ENCODE measurements at places on chromosomes 12 and 14. TPM values are rescaled to one million over a fixed set of nuclear protein-coding genes. Genes with fewer than 3 reads are reported as not detected.

KLHDC1 gene
- polyA plus RNA-seq: 4.9 TPM

RNF212B gene
- 0.34 TPM for polyA plus RNA-seq

SLC17A8 gene
- polyA plus RNA-seq: 1.5 TPM

TTC6 gene
- polyA plus RNA-seq: 2.1 TPM

PELI2 gene
- 25.7 TPM for polyA plus RNA-seq

TSHR gene
- 0.16 TPM for polyA plus RNA-seq

SPTB gene
- polyA plus RNA-seq: 2.9 TPM

HOXC12 gene
- not detected for polyA plus RNA-seq

DNA sequence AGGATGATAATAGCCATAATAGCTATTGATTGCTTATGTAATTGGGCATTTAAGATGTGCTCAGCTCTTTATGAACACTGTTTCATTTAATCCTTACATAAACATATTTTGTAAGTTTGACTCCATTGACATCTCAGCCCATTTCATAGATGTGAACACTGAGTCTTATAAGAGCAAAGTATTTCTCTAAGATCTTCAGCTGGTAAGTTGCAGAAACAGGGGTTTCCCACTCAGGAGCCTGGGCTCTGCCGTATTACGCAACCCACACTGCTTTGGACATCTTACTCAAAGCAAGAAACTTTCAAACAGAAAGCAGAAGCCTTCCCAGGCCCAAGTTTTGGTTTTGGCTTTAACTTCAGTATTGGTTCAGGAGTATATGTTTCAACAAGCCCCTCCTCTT, 705.1 kb downstream of the MED13L start:
- H3K27ac ChIP-seq: no peak overlapping the region
- no peak for DNase-seq
- H3K27me3 ChIP-seq: no peaks in the 10 kb centered on the region
- no peaks in the 10 kb centered on the region for H3K4me1 ChIP-seq
- no peaks in the 10 kb centered on the region for H3K36me3 ChIP-seq
- no peak overlapping the region for H3K4me3 ChIP-seq

DNA sequence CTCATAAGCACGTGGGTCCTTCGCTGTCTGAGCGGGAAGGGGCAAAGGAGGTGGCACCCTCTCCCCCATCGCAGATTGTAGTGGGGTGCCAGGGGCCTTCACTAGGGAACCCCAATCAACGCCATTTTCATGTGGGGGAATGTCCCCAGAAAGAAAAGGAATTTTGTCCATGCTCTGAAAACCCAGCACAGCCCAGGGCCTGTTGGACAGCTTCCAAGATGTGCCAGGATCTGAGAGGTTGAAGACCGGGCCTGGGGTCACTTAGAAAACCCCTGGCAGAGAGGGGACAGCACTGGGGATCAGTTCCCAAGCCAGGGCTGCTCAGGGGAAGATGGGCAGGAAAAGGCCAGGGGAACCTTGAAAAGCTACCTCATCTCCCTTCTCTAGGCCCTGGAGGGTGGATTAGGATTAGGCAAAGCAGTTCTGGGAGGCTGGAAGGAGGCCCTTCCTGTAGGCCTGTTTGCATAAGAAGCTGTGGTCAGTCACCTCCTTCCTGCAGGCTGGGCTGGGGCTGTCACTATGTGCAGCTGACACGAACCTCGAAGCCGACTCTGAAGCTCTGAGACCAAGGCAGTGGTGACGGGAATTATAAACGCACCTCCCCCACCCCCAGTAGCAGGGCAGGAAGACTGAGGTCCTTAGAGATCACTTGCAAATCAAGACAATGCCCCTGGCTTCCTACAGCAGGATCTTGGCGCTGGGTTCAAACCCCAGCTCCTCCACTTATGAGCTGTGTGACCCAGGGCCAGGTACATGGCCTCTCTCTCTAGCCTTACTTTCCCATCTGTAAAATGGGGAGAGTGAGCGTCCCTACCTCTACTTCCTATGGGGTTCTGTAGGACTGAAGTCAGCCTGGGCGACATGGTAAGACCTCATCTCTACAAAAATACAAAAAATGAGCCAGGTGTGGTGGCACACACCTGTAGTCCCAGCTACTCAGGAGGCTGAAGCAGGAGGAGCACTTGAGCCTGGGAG, 29.0 kb downstream of the TESC start:
- DNase-seq: no peak
- H3K4me3 ChIP-seq: no peak overlapping the region
- no peaks in the 10 kb centered on the region for H3K27me3 ChIP-seq
- no peak overlapping the region for H3K27ac ChIP-seq

DNA sequence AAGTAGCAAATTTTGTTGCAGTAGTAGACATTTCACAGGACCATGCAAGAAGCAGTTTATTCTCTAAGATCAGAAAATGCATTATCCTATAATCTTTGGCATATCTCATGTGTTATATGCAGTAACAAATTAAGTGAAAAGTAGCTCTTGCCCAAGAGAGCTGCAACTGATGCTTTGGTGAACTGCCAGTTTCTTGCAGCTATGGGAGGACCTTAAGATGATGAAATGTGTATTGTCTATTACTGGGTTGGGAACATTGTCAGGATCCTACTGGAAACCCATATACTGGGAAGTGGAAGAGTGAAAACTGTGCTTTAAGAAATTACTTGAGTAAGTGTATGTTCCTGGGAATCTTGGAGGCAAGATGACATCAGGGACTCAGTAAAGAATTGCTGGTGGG, 238.8 kb downstream of the DACT1 start:
- H3K27ac ChIP-seq: no peak overlapping the region
- no peaks in the 10 kb centered on the region for H3K36me3 ChIP-seq
- H3K4me1 ChIP-seq: no peaks in the 10 kb centered on the region
- no peaks in the 10 kb centered on the region for H3K27me3 ChIP-seq
- DNase-seq: no peak

DNA sequence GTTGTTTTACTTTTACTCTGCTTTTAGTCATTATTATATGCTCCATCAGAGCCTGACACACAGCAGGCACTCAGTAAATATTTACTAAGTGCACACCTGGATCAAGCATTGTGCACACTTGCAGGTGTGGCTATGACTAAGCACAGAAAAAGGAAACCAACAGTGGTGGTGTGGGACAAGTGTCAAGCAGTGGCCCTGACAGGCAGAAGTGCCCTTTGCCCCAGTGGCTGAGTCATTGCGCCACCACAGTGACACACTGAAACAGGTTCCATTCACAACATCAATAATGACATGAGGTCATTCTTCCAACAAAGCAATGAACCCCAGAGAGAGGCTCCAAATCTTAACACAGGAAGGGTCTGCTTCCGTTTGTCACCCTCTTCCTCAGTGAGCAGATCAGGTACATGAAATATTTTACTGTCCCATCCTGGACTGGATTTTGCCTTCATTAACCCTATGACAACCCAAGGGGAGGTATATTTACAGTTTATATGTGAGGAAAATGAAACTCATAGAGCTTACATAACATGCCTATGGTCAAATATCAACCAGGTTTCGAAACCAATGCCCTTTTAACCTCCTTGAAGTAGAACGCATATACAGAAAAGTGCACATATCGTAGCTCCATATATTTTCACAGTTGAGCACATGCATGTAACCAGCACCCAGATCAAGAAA, 82.6 kb upstream of the GTF2A1 start:
- H3K4me3 ChIP-seq: peak overlapping the region; percentile 5
- no peaks in the 10 kb centered on the region for H3K36me3 ChIP-seq
- H3K27me3 ChIP-seq: no peaks in the 10 kb centered on the region
- peak overlapping the region; percentile 90 for H3K27ac ChIP-seq
- peaks cover 15% of the 10 kb centered on the region for H3K4me1 ChIP-seq
- DNase-seq: peak; percentile 98

GRCh38 chr12:40229690-40230651, 5.2 kb downstream of the LRRK2 start:
- H3K4me1 ChIP-seq: no peaks in the 10 kb centered on the region
- no peaks in the 10 kb centered on the region for H3K36me3 ChIP-seq
- H3K27ac ChIP-seq: no peak overlapping the region
- peaks cover 8% of the 10 kb centered on the region for H3K27me3 ChIP-seq
- H3K4me3 ChIP-seq: no peak overlapping the region

DNA sequence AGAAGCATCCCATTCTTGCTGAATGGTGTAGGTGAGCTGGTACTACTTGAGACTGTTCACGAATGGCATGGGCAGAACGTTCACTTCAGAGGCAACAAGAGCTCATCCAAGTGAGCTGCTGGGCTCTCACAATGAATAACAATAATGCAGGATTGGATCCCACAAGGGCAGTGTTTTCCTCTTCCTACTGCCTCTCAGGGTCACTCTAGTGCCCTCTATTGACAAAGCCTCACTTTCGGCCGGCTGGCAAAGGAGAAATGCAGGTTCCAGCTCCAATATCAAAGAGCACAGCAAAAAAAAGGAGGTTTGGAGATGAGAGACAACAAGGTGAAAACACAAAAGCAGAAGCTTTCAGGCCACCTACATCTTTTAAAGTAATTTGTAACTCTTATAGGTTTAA, 74.6 kb upstream of the MYF6 start:
- H3K4me1 ChIP-seq: no peaks in the 10 kb centered on the region
- H3K36me3 ChIP-seq: no peaks in the 10 kb centered on the region
- no peak overlapping the region for H3K4me3 ChIP-seq

DNA sequence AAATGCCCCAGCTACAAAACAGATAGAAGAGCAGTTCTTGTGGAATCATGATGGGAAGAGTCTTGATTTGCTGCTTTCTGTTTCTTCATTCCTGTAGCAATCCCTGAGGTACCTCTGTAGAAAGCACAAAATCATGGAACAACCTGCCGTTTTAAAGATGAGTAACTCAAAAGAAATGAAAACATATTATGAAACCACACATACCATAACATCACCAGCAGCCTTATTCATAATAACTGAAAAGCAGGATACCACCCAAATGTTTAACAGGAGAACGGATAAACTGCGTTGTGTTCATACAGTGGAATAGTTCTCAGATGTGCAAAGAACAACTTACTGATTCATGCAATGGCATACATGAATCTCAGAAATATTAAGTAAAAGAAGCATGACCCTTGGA, 188.1 kb downstream of the RGS6 start:
- peaks cover 3% of the 10 kb centered on the region for H3K27me3 ChIP-seq
- no peak for DNase-seq
- no peak overlapping the region for H3K4me3 ChIP-seq
- H3K27ac ChIP-seq: no peak overlapping the region
- H3K4me1 ChIP-seq: no peaks in the 10 kb centered on the region

DNA sequence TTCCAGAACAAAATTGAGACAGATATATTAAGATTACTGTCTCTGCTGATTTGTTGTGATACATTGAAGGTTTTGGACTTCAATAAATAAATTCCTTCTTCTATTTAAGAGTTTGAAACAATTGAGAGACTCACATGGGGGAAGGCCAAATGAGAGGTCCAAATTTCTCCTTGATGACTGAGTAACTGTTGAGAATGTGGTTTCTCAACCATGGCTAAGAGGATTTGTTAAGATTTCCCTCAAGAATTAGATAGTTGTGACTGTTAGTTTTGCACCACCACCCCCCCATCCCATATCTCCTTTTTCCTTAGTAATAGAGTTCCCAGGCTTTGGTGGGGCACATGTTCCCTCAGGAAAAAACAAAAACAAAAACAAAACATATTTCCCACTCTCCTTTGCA, 47.7 kb upstream of the IGF1 start:
- H3K36me3 ChIP-seq: no peaks in the 10 kb centered on the region
- no peak for DNase-seq
- no peak overlapping the region for H3K4me3 ChIP-seq
- no peaks in the 10 kb centered on the region for H3K27me3 ChIP-seq

- no peak overlapping the region for H3K27ac ChIP-seq
- DNase-seq: no peak
- no peaks in the 10 kb centered on the region for H3K4me1 ChIP-seq
- H3K27me3 ChIP-seq: no peaks in the 10 kb centered on the region
- H3K4me3 ChIP-seq: no peak overlapping the region
These were observed 90.7 kb downstream of the PLEKHA5 start for GRCh38 chr12:19220205-19220604.

GRCh38 chr14:63656194-63656593, 14.5 kb upstream of the WDR89 start:
- no peaks in the 10 kb centered on the region for H3K4me1 ChIP-seq
- H3K27me3 ChIP-seq: no peaks in the 10 kb centered on the region
- H3K27ac ChIP-seq: no peak overlapping the region
- H3K4me3 ChIP-seq: no peak overlapping the region
- no peak for DNase-seq

- no peak overlapping the region for H3K27ac ChIP-seq
- DNase-seq: no peak
- H3K4me1 ChIP-seq: no peaks in the 10 kb centered on the region
- H3K27me3 ChIP-seq: no peaks in the 10 kb centered on the region
- H3K4me3 ChIP-seq: no peak overlapping the region
These were observed 64.1 kb downstream of the ANO4 start for GRCh38 chr12:100858656-100859055.

GRCh38 chr14:74620497-74620921, 8.5 kb upstream of the LTBP2 start:
- no peak overlapping the region for H3K4me3 ChIP-seq
- no peak for DNase-seq
- peaks cover 3% of the 10 kb centered on the region for H3K4me1 ChIP-seq
- peaks cover 11% of the 10 kb centered on the region for H3K27me3 ChIP-seq
- no peaks in the 10 kb centered on the region for H3K36me3 ChIP-seq
- H3K27ac ChIP-seq: no peak overlapping the region

DNA sequence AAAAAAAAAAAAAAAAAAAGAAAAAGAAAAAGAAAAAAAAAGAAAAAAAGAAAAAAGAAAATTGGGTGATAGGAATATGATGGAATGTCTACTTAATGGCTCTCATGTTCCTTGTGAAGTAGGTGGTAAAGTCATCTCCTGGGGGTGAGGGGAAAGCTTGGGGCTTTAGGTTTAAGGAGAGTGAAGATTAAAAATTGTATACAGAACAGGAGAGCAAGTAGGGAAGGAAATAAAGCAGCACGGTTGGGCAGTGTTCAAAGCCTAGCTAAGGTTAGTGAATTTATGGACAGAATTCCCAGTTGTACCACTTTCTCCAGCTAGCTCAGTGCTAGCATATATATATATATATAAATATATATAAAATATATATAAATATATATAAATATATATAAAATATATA, 40.0 kb upstream of the SLC2A13 start:
- no peak overlapping the region for H3K4me3 ChIP-seq
- H3K36me3 ChIP-seq: no peaks in the 10 kb centered on the region
- no peaks in the 10 kb centered on the region for H3K27me3 ChIP-seq
- no peaks in the 10 kb centered on the region for H3K4me1 ChIP-seq

DNA sequence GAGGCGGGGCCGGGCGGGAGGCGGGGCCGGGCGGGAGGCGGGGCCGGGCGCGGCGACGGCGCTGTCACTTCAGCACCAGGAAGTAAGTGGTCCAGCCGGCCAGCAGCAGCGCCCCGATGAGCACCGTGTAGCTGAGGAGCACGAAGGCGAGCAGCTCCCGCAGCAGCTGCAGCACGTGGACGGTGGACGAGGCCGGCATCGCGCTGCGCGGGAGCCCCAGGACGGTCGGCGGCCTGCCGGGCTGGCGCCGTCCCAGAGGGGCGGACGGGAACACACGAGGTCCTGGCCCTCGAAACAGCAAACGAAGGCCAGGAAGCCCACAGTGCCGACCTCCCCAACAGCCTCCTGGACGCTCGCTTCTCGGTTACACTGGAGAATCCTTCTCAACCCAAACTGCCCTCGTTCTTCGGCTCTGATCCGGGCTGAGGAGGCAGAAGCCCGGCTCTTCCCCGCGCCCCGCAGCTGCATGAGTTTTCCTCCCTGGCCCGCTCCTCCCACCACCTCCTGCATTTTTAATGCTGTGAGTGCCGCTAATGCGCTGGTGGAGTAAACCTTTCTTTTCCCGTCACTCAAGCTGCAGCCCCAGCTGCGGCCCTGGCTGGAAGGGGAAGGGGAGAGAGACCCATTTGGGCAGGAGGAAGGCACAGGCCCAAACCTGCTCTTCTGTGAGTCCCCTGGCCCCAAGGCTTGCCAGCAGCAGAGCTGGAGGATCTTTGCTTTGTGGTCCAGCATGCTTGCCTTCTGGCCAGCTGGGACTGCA, 694 bp upstream of the DIABLO start:
- no peaks in the 10 kb centered on the region for H3K27me3 ChIP-seq
- H3K4me1 ChIP-seq: peaks cover 14% of the 10 kb centered on the region
- H3K36me3 ChIP-seq: peaks cover 42% of the 10 kb centered on the region
- peak overlapping the region; percentile 20 for H3K4me3 ChIP-seq
